ENCODE measurements at places on chromosomes 12 and 14.

- DNase-seq, result no peak
Measured at GRCh38 chr12:127025545-127025944, 1241.4 kb upstream of the TMEM132C start.

DNA sequence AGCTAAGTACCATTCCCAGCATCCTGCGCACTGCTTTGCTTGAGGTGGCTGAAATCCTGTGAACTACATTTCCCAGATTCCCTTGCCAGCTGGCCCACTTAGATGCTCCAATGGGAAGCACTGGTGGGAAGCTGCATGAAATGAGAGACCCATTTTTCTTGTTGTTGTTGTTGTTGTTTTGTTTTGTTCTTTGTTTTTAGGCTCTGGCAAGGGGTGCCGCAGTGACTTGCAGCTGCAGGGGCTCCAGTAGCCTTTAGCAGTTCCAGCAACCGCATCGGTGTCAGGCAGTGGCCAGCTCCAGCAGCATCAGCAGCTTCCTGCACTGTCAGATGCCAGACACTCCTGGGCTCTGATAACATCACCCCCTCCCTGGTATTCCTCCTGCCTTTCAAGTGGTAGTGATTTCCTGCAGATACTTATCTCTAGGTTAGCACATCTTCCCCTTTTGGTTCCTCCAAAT, 8.8 kb upstream of the EGLN3 start:
- DNase-seq, result no peak

DNA sequence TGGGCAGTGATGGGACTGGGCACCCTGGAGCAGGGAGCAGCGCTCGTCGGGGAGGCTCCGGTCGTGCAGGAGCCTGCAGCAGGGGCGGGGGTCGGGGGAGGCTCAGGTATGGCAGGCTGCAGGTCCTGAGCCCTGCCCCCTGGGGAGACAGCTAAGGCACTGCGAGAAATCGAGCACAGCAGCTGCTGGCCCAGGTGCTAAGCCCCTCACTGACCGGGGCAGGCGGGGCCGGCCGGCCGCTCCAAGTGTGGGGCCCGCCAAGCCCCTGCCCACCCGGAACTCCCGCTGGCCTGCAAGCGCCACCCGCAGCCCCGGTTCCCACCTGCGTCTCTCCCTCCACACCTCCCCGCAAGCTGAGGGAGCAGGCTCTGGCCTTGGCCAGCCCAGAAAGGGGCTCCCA, 326.8 kb upstream of the TMTC1 start:
- no peak for DNase-seq

DNA sequence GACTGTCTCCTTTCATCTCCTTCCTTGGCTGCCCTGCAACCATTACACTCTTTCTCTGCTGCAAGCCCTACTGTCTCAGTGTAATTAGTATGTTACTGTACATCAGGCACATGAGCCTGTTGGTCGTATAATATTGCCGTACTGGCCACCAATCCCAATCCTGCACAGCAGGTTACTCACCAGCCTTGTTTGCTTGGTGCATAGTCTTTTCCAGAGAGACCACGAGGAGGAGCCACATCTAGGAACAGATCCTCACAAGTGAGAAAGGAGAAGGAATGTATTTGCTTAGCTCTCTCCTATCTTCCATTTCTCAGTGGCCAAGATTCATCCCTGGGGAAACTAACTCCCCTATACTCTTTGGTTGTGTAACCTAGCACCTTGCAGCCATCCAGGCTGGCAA, 33.0 kb upstream of the BICDL1 start:
- DNase-seq, result no peak

DNA sequence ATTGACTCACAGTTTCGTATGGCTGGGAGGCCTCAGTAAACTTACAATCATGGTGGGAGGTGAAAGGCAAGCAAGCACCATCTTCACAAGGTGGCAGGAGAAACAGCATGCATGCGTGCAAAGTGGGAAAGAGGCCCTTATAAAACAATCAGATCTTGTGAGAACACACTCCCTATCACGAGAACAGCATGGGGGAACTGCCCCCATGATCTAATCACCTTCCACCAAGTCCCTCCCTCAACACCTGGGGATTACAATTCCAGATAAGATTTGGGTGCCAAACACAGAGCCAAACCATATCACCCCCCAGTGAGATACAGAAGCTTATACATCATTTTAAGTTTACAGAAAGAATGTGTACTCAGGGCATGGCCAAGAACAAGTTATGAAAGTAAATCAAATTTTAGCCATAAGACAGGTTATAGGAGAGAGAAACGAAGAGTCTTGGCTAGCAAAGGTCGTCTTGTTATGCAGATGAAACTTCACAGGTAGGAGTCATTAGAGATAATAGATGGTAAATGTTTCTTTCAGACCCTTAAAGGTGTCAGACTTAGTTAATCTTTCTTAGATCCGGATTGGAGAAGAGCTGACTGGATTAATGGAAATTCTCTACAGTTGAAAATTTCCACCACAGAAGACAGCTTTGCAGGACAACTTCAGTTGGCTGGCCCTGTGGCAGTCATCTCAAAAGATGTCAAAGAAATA, 79.8 kb upstream of the SEL1L start:
- DNase-seq, result no peak

DNA sequence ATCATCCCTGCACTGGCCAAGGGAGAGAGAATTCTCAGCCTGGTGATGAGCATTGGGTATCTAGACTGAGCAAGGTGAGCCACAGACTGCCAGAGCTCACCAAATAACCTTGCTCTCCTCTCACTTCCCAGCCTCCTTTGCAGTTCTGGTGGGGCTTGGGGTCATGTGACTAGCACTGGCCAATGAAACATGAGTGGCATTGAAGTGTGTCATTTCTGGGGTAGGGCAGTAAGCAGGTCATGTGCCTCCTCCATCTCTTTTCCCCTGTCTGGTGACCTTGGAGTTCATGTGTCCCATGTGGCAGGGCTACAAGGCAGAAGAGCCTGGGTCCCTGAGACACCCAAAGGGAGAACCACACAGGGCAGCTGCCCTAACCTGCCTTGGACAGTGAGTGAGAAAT, 3.6 kb upstream of the KRT72 start:
- DNase-seq, result no peak
